ENCODE measurements at places on chromosomes 13 and 19. TPM values are rescaled to one million over a fixed set of nuclear protein-coding genes. Genes with fewer than 3 reads are reported as not detected.

DNA sequence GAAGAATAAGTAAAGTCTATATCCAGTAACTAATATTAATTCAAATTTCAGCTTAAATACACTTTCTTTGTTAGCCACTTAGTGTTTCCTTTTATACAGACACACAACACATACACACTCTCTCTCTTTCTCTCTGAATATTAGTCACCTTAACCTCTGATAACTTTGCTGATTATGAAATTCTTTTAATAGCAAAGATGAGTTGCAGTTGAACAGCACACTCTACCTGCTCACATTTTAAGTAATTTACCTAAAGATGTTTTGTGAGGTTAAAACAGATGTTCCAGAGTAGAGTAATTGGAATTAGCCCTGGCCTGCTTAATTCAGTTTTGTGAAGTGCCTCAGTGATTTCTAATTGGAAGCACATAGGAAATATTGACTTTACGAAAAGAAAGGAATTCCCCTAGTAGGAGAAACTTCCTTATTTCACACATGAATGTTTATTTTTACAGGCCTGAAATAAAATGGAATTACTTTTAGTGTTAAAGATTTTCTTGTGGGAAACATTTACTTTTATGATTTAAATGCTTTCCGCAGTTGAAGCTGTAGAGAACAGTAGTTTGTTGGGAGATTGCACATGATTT, 184.3 kb downstream of the MYO16 start:
- no peak for DNase-seq

Gene FPR1
- polyA plus RNA-seq: 3.0 TPM

DNA sequence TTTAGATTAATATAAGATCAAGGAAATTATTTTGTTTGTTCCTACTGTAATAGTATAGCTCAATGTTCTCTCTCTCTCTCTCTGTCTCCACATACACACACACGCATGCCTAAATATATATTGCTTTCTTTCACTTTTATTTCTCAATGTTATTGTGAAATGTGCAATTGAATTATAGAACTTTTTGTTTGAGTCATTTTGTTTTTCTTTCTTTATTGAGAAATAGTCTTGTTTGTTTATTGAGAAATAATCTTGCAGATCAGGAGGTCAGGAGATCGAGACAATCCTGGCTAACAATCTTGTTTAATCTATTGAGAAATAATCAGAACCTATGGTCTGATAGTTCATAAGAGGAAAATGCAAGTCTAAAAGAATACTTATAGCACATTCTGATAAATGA, 1581.3 kb downstream of the EFNB2 start:
- no peak for DNase-seq

- DNase-seq: no peak
These were observed 15.1 kb downstream of the NALCN start for GRCh38 chr13:101401196-101401595.

GRCh38 chr19:17281391-17282304, at the start of gene ANKLE1:
Gene ANKLE1 (plus strand): TSS chr19:17281901. CDS start chr19:17281921, 20 bp downstream.
- DNase-seq: no peak

DNA sequence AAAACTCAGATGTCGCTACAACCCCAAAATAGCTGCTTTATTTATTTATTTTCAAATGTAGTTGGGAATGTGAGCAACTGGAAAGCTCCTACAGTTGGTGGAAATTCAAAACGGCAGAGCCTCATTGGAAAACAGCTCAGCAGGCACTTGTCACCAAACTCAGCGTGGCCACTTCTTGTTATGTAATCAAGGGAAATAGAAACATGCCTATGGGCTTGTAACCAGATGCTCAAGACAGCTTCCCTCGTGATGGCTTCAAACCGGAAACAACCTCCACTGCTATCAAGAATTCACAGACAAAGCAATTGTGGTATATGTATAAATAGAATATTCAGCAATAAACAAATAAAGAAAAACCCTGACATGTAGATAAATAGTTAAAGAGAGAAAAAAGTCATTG, 627.8 kb upstream of the SLC10A2 start:
- no peak for DNase-seq

DNA sequence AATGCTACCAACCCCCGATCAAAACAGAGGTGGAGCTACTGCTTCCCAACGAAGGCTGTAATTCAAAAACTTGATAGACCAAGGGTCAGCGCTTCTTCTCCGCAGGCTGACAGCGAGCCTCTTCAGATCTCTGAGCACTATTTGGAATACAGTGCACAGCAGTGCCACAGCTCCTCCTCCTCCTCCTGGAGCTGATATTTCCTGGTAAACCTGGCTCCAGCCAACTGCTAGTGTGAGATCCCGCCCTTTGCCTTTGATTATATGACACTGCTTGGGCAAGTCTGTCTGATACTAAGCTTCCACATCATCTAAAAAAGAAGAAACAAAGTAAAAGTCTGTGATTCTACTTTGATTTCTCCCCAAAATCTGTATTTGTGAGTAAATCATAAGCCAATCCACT, 710.5 kb downstream of the DACH1 start:
- no peak for DNase-seq

- DNase-seq: no peak
These were observed 997.6 kb upstream of the ATXN8OS start for GRCh38 chr13:69109891-69110525.

Measured in left renal cortex interstitium (tissue), 4 donors.